Glutamatergic neuron (in vitro differentiated cells): ENCODE measurements at places on chromosomes 3 and 15. TPM values are rescaled to one million over a fixed set of nuclear protein-coding genes. Genes with fewer than 3 reads are reported as not detected.

GRCh38 chr3:134854254-134854653, 59.2 kb downstream of the EPHB1 start:
- no peak for DNase-seq

GRCh38 chr15:96181873-96182301, 148.6 kb upstream of the NR2F2 start:
- DNase-seq, result no peak

DNA sequence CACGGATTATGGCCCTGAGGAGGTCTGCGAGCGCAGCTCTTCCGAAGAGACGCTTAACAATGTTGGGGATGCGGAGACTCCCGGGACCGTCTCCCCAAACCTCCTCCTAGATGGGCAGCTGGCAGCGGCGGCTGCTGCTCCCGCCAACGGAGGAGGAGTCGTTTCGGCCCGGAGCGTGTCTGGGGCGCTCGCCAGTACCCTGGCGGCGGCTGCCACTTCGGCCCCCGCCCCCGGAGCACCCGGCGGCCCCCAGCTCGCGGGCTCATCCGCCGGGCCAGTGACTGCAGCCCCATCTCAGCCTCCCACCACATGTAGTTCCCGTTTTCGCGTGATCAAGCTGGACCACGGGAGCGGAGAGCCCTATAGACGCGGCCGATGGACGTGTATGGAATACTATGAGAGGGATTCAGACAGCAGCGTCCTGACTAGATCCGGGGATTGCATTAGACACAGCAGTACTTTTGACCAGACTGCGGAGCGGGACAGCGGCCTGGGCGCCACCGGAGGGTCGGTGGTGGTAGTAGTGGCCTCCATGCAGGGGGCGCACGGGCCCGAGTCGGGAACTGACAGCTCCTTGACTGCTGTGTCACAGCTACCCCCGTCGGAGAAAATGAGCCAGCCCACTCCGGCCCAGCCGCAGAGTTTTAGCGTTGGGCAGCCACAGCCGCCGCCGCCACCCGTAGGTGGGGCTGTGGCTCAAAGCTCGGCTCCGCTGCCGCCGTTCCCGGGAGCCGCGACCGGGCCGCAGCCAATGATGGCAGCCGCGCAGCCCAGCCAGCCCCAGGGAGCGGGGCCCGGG, 1.6 kb downstream of the TSC22D2 start:
- peak; percentile 79 for DNase-seq

GRCh38 chr3:184565421-184566211, 4.0 kb downstream of the EPHB3 start:
- peak; percentile 23 for DNase-seq

DNA sequence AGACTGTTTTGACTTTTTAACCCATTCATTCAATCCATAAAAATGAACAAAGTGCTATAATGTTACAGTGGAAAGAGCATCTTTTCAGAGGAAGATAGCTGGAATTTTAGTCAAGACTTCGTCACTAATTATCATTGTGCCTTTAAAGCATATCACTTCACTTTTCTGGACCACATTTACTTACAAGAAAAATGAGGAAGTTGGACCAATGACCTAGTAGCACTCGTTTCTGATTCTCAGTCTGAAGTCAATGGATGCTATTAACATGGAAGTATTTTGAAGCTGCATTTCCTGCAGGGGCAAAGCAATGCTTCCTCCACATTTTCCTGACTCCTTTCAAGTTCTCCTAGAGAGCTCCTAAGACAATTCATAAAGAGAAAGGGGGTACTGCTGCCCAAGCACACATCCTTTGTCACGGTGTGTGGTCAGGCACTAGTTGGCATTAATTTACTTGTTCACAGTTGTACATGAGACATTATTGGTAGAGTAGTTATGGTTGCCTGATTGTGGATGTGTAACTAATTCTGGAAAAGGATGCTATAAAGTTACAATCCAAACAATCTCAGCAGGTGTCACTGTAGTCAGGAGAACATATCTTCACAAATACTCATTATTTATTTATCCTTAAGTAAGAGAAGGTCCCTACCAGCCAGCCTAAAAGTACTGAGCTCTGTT, 1049.1 kb downstream of the FHIT start:
- DNase-seq, result no peak

DNA sequence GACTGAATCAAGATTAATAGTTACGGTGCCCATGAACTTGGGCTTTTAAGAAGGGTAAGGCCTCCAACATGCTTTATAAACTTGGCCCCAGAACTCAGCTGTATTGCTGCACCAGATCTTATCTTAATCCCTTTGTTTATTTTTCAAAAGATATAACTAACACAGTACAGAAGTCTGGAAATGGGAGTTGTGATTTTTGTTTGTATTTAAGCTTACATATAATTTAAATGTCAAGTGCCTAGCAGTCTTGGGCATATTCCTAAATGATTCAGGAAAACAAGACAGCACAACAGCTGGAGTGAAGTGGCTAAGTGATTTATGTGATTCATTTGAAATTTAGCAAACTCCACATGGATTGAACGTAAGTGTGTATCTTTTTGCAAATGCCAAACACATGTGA, 56.2 kb downstream of the NBEAL2 start:
- DNase-seq, result no peak

DNA sequence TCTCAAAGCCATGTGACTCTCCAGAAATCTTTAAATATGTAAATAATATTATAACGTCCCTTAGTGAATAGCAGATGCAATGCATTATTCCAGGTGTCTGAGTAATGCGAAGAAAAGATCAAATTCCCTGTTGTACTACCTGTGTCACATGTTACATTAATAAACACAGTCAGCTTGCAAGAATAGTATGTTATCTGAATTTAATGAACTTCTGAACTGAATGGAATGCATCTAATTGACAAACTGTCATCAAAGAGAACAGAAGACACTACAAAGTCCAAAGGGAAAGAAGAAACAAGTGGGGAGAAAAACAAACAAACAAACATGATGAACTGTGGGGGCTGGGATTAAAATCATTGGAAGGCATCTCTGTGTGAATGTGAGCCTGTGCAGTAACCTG, 508.8 kb downstream of the LPP start:
- DNase-seq, result no peak

DNA sequence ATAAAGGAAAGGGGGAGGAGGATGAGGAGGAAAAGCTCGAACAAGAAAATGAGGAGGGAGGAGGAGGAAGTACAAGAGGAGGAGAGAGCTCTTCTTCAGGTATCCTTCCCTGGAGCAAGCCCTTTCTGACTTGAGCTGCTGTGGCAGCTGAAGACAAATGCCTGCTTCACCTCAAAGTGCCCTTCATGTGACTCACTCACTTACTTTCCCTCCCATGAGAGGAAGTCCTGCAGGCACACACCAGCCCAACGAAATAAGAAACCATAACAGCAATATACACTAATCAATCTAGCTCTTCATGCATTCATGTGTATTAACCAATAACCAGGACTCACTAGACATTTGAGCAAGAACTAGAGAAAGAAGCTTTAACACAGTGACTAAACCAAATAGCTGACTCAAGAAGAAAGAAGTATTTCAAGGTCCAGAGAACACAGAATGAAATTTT, 251.9 kb downstream of the IGSF11 start:
- DNase-seq, result no peak

DNA sequence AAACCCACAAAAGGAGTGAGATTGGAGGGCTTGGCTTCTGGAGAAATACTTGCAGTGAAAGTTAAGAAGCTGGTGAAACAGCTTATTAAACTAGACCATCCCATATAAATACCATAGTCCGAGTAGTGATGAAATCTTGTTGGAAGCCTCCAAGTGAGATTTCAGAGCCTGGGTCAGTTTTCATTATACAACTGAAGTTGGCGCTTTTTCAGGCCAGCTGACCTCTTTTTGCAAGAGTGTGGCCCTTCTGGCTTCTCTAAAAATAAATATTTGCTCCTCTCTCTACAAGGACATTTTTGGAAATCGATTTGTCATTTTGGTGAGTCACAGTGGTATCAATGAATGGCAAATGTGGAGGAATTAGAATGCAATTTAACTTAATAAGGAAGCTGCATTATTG, 51.2 kb upstream of the THRB start:
- DNase-seq, result no peak

DNA sequence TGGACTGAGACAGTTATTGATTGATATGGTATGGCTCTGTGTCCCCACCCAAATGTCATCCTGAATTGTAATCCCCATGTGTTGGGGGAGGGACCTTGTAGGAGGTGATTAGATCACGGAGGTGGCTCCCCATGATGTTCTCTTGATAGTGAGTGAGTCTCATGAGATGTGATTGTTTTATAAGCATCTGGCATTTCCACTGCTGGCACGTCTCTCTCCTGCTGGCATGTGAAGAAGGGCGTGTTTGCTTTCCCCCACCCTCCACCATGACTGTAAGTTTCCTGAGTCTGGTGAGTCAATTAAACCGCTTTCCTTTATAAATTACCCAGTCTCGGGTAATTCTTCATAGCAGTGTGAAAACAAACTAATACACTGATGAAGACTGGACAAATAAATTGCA, 105.6 kb upstream of the MELTF start:
- no peak for DNase-seq

GRCh38 chr15:86854176-86854575, 774.5 kb downstream of the AGBL1 start:
- no peak for DNase-seq

- DNase-seq, result no peak
Measured at GRCh38 chr3:111236836-111237713, 165.5 kb downstream of the NECTIN3 start.

GRCh38 chr3:136078421-136079364, 113.2 kb downstream of the PPP2R3A start:
- no peak for DNase-seq

DNA sequence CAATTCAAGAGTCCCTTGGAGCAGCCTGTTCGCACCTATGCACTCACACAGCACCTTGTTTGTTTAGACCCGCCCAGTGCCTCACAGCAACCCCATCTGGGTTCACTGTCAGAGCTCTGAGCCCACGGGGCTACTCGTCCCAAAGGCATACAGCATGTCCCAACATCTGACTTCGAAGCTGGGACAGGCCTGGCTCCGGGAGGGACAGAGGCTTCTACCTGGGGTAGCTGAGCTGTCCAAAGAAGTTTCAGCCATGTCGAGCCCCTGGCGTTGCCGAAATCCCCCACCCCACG, 28.6 kb upstream of the CYP11A1 start:
- no peak for DNase-seq

DNA sequence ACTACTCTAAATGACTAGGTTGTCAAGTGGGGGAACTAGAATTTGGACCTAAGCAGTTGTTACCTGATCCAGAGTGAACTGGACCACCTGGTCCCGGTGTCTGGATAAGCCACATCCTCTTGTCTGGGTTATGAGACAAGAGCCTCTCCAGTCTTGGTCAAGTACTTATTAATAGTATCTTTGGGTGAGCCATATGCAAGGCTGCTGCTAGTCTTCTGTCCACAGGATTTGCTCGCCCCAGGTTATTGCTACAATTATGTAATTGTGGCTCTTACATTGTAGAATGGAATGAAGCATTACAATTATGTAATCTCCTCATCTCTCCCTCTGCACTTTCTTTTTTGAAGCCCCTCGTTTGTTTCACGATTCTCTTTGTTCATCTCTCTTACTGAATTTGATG, 24.0 kb upstream of the AGBL1 start:
- no peak for DNase-seq

DNA sequence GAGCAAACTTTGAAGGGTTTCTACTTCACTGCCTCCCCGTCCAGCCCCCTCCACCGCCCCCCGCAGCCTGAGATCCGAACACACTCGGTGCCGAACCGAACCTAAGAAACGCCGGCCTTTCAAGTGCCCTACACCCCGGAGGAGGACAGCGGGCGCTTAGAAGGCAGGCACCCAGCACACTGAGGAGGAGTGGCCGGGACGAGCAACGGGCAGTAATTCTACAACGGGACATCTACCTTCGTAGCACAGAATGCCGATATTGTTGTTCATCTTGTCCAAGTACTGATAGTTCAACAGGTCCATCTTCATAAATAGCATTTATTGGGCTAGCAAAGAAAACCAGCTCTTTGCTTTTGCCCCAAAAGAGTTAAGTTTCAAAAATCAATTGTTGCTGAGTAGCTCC, 513 bp downstream of the VGLL4 start:
- peak; percentile 40 for DNase-seq

- peak; percentile 50 for DNase-seq
Measured at GRCh38 chr3:48952510-48953118, 34.0 kb downstream of the ARIH2 start.

- no peak for DNase-seq
Measured at GRCh38 chr3:101146946-101147345, 153.7 kb upstream of the ABI3BP start.

GRCh38 chr3:151526757-151527156, 65.9 kb upstream of the IGSF10 start:
- DNase-seq, result no peak

GRCh38 chr15:20341901-20342600, 199.5 kb downstream of the GOLGA6L6 start:
- DNase-seq, result peak; percentile 53

- DNase-seq, result no peak
Measured at GRCh38 chr3:31534065-31534425, 1.3 kb downstream of the STT3B start.

DNA sequence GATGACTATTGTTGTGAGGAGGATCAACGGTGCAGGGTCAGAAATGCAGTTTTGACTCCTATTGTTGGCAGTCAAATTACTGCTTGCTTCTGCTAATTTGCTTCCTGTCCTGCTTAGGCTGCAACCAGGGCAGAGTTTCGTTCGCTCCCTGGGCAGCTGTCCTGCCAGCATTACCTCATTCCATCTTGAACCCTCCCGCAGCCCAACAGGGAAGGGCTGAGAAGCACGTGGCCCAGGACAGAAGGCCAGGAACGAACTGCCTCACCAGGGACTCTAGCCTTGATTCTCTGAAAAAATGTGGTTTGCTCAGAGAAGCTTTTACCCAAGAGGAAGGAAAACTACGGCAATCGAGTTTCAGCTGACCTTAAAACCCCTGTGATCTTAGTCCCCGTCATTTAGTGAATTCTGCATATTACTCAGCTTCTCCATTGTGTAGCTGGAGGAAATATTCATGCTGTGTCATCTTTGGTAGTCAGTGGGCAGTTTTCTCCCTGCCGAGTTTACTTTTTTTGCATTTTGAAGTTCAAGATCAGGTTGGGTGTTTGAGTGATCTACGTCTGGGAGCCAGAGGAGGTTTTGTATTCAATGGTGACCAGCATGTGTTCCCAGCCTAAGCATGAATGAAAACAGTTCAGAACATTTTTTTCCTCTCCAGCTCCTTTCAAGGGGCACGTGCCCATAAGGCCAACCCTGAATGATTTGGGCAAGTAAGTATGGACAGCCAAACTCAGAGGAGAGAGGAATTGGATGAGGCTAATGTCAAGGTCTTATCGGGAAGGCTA, 23.0 kb downstream of the TLNRD1 start:
- peak; percentile 34 for DNase-seq

DNA sequence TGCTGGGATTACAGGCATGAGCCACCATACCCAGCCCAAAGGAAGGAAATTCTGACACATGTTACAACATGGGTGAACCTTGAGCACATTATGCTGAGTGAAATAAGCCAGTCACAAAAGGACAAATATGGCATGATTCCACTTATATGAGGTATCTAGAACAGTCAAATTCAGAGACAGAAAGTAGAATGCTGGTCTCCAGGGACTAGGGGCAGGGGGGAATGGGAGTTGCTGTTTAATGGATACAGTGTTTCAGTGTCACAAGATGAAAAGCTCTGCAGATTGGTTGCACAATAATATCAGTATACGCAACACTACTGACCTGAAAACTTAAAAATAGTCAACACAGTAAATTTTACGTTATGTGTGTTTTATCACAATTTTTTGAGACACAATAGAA, 4.1 kb downstream of the SPATA12 start:
- no peak for DNase-seq

GRCh38 chr15:77208241-77208640, 137.3 kb upstream of the TSPAN3 start:
- DNase-seq, result no peak

Gene RPP25
- total RNA-seq, result 2.3 TPM

Gene C3orf20
- total RNA-seq, result not detected

Gene NCBP2
- 118 TPM for total RNA-seq

Gene PCLAF
- total RNA-seq, result 4.7 TPM

Gene CCDC39
- total RNA-seq, result not detected

Gene GALNT15
- total RNA-seq, result 0.39 TPM

Gene SLC22A13
- total RNA-seq, result 1.5 TPM
